ENCODE measurements at places on chromosomes 11 and 22.

- peak; percentile 13 for DNase-seq
Observed at GRCh38 chr11:19241260-19242178, 774 bp upstream of the E2F8 start.

- no peak for DNase-seq
Observed at GRCh38 chr11:1786466-1786865, 22.7 kb upstream of the CTSD start.

DNA sequence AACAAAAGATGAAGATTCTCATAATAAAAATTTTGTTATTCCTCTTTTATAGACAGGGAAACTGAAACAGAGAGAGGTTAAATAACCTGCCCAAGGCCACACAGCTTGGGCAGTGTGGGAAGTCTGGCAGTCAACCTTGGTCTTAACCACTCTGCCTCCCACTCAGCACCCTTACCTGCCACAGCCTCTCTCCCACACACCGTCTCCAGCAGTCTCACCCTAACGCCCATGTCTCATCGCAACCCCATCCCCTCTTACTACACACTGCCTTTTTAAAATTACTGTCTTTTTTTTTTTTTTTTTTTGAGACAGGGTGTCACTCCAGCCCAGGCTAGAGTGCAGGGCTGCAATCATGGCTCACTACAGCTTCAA lies 25.0 kb downstream of the ARRB1 start:
- no peak for DNase-seq

- DNase-seq, result no peak
Observed at GRCh38 chr11:100903284-100903683, 216.2 kb downstream of the ARHGAP42 start.

- DNase-seq, result no peak
Observed at GRCh38 chr22:30265823-30266444, 717 bp downstream of the OSM start.

DNA sequence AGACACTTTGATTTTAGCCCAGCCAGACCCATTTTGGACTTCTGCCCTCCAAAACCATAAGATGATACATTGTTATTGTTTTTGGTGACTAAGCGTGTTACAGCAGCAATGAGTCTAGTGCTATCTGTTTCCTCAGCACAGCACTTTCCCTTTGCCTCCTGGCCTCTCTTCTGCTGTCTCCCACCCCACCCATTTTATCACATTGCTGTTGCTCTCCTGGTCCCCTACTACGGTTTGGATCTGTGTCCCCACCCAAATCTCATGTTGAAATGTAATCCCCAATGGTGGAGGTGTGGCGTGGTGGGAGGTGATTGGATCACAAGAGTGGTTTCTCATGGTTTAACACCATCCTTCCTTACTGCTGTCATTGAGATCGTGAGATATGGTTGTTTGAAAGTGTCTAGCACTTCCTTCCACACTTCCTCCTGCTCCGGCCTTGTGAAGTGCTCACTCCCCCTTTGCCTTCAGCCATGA lies 59.8 kb upstream of the CD82 start:
- peak; percentile 27 for DNase-seq

GRCh38 chr11:128496692-128497060 lies 90.7 kb downstream of the ETS1 start:
- no peak for DNase-seq

DNA sequence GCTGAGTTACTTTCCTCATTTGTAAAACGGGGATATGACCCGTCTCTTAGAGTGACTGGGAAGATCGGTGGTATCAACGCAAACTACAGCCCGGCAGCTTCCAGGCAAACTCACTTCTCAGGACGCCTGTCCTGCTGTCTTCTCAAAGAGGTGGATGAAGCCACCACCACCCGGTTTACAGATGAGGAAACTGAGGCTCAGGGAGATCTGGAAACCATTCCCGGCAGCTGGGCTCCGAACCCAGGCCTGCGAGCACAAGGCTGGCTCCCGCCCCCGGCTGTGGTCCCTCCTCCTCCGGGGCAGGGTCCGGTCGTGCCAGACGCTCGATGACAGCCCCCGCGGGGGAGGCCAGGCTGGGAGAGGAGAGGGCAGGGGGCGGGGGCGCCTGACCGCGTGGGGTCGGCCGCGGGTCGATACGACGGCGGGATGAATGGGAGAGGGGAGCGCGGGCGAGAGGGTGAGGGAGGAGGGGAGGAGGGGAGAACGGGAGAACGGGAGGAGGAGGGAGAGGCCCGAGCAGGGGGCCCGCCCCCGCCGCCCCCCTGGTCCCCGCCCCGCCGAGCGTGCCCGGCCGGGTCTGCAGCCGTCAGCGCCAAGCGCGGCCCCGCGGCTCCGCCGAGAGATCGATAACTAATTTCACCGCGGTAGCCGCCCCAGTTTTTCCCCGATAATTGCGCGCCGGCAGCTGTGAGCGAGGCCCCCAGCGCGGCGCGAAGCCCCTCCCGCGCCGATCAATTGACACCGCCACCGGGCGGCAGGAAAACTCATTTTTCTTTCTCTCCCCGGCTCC lies 14.0 kb downstream of the IGLL1 start:
- DNase-seq, result no peak

GRCh38 chr11:952406-953385 lies 27.0 kb downstream of the AP2A2 start:
- no peak for DNase-seq

DNA sequence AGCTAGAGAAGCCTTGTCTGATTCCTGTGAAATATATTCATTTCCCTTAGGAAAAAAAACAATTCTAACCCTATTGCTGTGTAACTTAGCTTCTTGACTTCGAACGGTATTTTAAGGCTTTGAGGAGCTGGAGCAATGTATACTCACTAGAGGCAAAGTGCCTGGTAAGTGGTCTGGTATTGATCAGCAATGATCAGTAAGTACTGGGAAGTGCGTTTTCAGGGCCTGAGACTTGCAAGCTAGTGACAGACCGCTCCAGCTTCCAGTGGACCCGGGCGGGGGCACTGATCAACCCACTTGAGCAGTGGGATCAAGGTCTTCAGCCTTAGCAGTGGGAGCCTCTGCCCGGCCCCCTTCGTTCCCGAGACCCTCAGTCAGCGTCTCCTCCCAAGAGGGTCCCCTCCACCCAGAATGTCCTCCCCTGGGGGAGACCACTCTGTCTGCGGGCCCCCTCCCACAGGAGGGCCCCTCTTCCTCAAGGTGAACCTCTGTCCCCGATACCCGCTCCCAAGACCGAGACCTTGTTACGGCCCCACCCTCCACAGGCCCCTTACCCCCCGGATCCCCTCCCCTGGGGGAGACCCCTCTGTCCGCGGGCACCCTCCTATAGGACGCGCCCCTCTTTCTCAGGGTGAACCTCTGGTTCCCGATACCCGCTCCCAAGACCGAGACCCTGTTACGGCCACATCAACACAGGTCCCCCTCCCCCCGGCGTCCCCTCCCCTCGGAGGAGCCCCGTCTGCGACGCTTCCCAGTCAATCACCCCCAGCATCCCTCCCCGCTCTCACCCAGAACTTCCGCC lies 452 bp upstream of the ATXN10 start:
- DNase-seq, result no peak

GRCh38 chr22:40637183-40638150 lies 948 bp upstream of the MRTFA start:
- no peak for DNase-seq

DNA sequence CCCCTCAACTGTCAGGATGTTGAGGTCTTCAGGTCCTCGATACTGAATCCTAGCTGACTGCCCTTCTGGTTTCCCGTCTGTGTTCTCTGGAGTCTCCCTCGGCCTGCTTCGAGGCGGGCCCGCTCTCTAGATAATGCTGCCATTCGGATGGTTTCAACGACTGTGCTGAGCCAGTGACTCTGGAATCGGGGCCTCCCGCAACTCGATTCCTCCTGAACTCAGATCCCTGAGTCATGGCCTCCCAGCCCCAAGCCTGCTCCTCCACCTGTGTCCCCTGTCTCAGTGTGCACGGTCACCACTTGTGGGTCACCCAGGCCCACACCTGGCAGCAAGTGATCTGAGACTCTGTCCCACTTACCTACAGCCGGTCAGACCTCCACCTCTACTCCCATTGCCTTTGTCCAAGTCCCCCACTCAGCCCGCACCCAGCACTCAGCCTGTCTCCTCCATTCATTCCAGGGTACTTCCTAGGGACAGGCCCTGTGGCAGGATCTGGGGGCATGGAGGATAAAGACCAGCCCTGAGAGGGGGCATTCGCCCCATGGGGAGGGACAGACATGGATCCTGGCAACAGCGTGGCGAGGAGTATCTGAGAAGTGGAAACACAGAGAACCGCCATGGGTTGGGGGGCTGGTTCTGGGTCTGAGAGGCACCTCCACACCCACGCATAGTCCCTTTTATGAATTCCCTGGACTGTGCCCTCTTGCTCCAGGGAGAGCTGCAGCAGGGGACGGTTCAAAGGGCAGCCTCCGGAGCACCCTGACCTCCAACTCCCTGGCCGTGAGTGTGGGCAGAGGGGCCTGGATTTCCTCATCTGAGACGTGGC lies 14.3 kb downstream of the MPST start:
- no peak for DNase-seq
